ENCODE measurements at places on chromosomes 5 and 9.

GRCh38 chr9:84139296-84140070, 158.9 kb downstream of the RMI1 start:
- peak; percentile 57 for DNase-seq

- no peak for DNase-seq
Observed at GRCh38 chr5:12624776-12625560, 720.7 kb upstream of the CTNND2 start.

DNA sequence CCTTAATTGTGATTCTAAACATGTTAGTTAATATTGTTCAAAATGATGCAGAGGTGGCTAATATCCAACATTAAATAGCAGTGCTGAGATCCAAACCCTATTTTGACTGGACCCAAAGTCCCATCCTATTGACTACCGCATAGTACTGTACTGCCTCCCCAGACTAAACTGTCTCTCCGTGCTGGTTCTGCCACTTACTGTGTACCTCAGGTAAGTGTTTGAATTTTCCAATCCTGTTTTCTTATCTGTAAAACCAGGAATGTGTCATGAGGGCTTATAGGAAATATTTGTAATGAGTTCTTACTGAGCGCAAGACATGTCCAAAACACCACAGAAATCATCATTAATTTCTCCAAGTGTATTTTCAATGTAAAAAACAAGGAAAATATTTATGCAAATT, 209.2 kb upstream of the CD180 start:
- DNase-seq = no peak

- DNase-seq = peak; percentile 72
Observed at GRCh38 chr9:76136986-76137385, 246.5 kb downstream of the PCSK5 start.

DNA sequence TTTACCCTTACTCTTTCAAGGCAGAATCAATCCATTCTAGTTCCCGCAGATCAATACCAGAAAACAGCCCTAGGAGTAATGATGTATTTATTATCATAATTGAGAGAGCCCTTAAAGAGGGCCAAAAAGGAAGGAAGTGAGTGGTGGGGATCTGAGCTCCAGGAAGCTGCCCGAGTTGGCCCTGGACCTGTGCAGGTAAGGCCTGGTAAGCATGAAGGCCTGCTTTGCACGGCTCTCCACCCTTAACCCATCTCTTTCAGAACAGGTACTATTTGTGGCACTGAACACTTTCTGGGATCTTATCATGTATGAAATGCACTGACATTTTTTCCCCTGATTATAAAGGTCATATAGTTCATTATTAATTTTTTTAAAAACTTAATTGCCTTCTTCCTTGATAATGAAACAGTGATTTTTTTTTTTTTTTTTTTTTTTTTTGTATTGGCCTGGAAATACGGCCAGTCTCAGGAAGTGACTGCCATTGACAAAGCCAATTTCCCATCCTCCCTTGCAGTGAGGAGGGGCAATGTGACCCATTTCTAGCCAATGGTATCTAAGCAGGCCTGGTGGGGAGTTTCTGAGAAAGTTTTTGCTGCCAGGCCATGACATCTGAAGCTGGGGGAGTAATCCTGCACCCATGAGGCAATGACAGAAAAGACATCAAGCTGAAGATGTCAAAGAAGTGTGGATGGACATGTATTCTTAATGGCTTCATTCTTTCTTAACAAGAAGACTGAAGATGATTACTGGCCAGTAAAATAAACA, 6.3 kb upstream of the MVB12B start:
- no peak for DNase-seq

GRCh38 chr9:107935931-107936330, 446.4 kb upstream of the KLF4 start:
- no peak for DNase-seq

GRCh38 chr5:85538362-85538761, 1079.4 kb upstream of the COX7C start:
- DNase-seq = no peak

GRCh38 chr5:67528953-67529352, 332.4 kb upstream of the CD180 start:
- no peak for DNase-seq

GRCh38 chr5:60495644-60496520, 204.1 kb downstream of the DEPDC1B start:
- no peak for DNase-seq

GRCh38 chr5:65102976-65103711, 334.4 kb downstream of the CWC27 start:
- DNase-seq = no peak

DNA sequence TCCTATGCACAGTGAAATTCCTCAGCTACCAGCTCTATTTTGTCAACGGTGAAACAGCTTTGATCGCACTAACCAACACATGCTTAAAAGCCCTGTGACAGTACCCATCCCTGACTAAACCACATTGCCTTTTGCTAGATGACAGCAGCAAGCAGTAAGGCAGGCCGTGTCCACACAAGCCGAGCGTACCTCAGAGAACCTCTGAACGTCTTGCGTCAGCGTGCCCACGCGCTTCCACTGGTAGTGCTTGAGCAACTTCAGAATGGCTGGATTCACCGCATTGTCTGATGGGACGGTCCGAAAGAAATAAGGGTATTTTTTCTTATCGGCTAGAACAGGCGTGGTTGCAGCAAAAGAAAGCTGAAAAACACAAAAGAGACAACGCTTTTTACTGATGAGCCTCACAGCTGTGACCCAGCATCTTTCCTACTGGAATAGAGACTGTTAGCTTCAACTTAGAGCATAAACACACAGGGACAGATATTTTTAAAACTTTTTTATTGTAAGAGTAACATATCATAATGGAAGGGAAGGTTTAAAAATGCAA, 167.0 kb downstream of the GABBR2 start:
- DNase-seq = no peak

DNA sequence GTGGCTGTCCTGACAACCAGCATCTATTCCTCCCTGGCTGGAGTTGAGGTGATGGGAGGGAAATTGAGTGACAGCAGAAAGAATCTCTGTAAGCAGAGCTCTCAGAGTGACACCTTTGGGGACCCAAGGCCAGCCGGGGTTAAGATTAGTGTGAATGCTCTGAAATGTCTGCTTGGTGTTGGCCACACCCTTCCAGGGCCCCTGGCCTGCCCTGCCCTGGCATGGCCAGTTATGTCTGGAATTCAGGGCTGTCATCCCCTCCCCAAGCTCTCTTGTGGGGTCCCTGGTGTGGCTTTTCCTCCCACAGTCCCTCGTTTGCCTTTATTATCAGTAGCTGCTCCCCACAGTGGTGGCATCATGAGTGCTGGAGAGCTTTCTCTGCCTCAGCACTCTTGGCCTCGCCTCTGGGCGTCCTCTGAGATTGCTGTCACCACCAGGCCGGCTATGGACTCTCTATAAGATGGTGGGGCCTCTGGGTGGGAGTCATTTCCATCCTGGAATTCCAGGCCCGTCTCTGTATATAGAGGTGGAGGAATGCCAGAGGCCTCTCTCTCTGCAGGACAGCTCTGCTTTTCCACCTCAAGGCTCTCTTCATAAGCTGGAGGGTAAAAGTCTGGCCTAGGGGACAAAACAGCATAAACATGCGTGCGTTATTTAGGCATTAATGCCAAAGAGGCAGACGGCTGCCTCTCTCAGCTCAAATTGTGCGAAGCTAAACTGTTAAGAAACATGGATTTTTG, 3.6 kb downstream of the TMEM252 start:
- no peak for DNase-seq

GRCh38 chr5:111993242-111993641, 236.2 kb upstream of the NREP start:
- DNase-seq = no peak

GRCh38 chr5:40022057-40022456, 597.3 kb upstream of the DAB2 start:
- DNase-seq = no peak

- no peak for DNase-seq
Observed at GRCh38 chr5:135076801-135077200, 42.8 kb upstream of the PITX1 start.

GRCh38 chr9:127263664-127264063, 910 bp upstream of the GARNL3 start:
- no peak for DNase-seq

DNA sequence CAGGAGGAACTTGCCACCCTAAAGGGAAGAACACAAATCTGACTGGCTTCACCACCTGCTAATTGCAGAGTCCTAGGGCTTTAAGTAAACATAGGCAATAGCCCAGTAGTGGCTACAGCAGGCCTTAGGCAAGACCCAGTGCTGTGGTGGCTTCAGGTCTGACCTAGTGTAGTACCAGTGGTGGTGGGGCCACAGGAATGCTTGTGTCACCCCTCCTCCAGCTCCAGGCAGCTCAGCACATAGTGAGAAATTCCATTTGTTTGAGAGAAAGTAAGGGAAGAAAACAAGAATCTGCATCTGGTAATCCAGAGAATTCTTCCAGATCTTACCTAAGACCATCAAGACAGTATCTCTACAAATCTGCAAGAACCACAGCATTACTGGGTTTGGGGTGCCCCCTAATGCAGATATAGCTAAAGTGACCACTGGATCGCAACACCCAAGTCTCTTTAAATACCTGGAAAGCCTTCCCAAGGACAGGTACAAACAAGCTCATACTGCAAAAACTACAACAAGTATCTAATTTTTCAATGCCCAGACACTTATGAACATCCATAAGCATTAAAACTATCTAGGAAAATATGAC, 102.6 kb upstream of the TRPM3 start:
- peak; percentile 27 for DNase-seq

DNA sequence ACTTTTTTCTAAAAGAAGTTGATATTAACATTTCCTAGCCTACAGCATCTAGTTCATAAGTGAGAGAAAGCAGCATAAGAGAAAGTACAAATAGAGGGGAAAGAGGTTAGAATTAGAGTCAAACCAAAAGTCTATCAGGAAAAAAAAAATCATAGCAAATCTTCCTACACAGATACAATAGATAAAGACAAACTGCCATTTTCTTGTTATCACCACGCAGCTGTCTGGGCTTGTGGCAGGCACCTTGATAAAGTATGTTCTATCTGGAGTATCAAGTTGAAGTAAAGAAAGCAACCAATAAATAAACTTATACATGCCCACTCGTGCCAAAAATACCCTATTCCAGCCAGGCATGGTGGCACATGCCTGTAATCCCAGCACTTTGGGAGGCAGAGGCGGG, 5.3 kb upstream of the NR4A3 start:
- no peak for DNase-seq

DNA sequence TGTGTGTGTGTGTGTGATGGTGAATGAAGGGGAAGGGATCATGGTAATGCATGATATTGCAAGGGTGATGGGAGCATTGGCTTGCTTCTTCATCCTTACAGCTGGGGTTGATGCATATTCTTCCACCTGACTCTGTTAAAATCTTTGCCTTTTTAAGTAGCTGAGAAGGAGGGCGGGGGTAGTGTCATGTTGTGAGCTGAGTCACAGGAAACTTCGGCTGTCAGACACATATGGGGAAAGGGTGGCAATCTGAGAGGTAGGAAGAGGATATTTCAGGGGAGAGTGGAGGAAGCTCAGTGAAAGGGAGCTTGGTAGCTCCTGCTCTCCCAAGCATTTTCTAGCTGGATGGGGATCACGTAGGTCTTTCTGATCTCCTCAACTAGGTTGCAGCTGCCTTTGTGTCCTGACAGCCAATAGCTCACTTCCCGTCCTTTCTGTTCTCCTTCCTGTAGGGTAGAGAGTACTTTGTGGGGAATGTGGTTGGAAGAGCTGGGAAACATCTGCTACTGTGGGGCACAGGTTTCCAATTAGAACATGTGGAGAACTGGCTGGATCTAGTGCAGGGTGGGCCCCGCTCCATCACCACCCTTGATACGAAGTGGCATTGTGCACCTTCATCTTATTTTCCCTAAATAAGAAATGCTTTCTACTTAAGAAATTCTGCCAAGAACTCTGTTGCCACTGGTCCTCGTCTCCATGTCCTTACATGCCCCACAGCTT, 18.1 kb upstream of the CLK4 start:
- peak; percentile 57 for DNase-seq

GRCh38 chr5:76849419-76850291, at the start of gene S100Z:
Gene S100Z, plus strand, starts transcription at chr5:76850014. Its CDS starts 25,346 bp downstream, at chr5:76875360.
- DNase-seq = no peak

DNA sequence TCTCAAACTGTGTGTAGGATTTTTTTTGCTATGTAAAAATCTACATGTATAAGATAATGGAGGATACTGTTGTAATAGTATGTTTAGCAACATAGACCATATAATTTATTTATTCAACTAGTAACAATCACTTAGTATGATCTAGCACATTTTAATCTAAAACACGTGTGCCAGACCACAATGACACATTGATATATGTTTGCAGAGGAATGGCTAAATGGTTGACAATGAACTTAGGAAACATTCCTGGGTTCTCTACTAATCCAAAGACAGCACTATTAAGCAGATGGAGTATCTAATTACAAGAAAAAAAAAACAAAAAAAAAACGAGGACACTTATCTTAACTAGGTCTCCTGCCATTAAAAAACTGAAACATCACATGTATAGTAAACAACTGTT, 261.7 kb upstream of the PAPPA start:
- DNase-seq = peak; percentile 92

- no peak for DNase-seq
Observed at GRCh38 chr9:126673689-126674364, 60.1 kb downstream of the LMX1B start.

- DNase-seq = peak; percentile 43
Observed at GRCh38 chr9:86753836-86754235, 193.5 kb downstream of the GAS1 start.

GRCh38 chr5:52895075-52895474, 94.1 kb upstream of the ITGA2 start:
- no peak for DNase-seq

- no peak for DNase-seq
Observed at GRCh38 chr5:180084638-180085561, 13.3 kb upstream of the RNF130 start.

GRCh38 chr5:37071901-37072581, 177.1 kb downstream of the CPLANE1 start:
- peak; percentile 92 for DNase-seq

GRCh38 chr5:158933494-158934318, 166.0 kb downstream of the EBF1 start:
- DNase-seq = no peak

- no peak for DNase-seq
Observed at GRCh38 chr5:31750215-31750614, 111.3 kb downstream of the PDZD2 start.

DNA sequence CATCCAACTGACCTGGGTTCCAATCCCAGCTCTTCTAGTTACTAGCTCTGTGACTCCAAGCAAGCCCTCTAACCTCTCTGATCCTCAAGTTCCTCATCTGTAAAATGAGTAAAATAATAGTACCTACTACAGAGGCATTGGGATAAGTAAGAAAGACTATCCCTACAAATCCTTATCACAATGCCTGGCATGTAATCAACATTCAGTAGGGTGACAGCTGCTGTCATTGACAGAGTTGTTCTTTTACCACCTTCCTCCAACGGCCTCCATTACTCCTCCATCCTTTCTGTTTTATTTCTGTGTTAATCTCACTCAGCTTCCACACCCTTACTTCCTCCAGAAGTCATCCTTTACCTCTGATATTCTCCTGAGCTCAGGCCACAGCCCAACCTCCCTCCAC, 40.4 kb downstream of the FGF1 start:
- no peak for DNase-seq

DNA sequence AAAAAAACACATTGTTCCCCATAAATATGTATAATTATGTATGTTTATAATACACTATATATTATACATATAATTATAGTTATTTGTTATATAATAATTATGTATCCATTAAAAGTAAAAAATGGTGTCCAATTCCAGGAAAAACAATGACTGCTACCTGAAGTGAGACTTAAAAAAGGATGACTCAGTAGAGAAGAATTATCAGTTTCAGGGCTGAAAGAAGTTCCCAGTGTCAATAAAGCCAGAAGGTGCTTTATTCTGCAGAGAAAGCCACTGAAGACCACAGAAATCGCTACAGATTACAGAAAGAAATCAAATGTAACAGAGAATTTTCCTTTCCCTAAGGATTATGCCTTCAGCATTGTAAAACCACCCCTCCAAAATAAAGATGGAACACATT, 50.9 kb downstream of the ANKRD31 start:
- DNase-seq = no peak
